Mesothelial cell of epicardium (in vitro differentiated cells): ENCODE measurements at places on chromosomes 1 and 21.

GRCh38 chr1:167312871-167313270, 92.2 kb downstream of the POU2F1 start:
- DNase-seq, result no peak

- DNase-seq, result no peak
These were observed 67.3 kb upstream of the BCL10 start for GRCh38 chr1:85343612-85344255.

DNA sequence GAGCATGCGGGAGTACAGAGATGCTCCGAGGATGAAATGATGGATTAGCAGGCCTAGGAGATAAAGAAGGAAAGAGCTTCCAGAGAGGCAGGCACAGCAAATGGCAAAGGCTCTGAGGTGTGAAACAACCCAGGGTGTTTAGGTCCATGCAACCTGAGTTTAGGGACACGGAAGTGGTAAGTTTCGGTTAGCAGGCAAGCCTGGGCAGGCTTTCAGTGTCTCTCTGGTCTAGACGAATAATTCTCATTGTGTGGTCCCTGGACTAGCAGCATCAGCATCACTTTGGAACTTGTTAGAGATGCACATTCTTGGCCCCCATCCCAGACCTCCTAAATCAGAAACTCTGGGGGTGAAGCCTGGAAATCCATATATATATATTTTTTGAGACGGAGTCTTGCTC, 18.6 kb downstream of the NKAIN1 start:
- no peak for DNase-seq

DNA sequence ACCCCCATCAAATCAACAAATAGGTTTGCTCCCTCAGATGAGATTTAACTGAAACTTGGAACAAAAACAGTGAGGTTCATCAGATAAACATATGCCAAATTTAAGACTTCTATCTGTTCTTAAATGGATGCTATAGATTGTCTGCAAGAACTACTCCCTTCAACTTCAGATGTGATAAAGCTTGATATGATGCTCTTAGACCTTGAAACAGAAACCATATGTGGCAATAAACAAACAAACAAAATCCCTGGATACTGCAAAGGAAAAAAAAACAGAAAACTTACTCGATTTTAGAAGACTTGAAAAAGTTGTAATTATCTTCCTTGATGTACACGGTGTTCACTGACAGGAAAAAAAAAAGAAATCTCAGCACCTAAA, 286.1 kb upstream of the USP25 start:
- no peak for DNase-seq

DNA sequence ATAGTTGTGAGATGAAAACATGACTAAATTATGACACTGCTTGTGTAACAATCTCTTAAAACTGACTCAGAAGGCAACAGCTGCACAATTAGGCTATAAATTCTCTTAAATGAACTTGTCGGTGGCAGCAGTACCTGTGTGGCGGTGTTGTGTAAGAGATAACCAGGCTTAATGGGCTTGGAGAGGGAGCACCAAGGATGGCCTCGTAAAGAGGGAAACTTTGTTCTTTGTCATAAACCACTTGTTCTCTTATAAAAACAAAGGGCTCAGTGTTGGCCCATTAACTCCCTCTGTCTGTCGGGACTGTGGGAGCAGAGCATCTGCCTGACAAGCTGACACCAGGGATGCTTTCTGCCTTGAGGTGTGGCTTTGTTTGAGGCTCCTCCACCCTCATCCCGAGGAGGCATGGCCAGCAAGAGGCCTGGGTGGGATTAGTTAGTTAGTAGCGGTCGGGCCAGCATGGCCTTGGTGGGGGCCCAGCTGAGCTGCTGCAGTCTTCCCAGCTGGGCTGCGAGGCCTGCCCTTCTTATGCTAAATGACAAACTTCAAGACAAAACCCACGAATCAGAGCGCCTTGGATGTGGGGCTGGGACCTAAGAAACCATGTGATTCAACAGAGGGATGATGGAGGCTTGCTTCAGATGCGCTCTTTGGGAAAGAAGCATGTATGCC, 171.4 kb downstream of the CAMTA1 start:
- DNase-seq, result no peak

GRCh38 chr1:226654046-226654667, 84.9 kb downstream of the ITPKB start:
- no peak for DNase-seq

DNA sequence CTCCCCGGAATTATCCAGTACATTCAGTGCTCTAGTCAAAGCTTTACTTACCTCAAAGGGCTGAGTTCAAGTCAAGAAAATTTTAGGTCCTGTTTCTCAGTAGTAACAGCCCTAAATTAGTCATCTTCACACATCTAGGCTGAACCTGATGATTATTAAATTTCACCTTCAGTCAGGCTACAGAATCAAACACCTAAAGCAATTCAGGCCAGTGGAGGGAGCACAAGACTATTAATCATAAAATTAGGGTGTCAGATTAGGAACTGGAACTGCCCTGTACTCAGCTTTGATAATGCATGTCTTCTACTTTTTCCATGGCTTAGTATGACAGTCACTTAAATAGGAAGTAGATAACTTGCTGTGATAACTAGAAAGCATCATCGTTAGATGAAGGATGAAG, 28.4 kb upstream of the BCAS2 start:
- DNase-seq, result no peak

DNA sequence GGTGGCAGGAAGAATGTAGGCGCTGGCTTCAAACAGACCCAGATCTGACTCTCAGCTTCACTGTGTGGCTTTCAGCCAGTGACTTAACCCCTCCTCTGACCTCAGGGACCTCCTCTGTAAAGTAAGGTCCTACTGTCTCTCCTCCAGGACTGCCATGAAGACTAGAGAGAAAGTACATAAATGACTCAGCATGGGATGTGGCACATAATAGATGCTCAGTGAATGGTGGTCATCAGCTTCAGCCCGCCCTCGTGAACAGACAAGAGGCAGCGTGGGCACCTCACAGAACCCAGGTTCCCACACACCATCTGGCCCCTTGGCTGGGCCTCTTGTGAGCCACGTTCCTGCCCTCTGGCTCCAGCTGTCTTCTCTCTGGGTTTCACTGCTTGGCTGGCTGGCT, 126.0 kb downstream of the SYF2 start:
- no peak for DNase-seq

GRCh38 chr21:15122241-15122640, 57.4 kb upstream of the NRIP1 start:
- DNase-seq, result no peak

- DNase-seq, result no peak
These were observed 3.3 kb upstream of the MEF2D start for GRCh38 chr1:156503698-156504437.

DNA sequence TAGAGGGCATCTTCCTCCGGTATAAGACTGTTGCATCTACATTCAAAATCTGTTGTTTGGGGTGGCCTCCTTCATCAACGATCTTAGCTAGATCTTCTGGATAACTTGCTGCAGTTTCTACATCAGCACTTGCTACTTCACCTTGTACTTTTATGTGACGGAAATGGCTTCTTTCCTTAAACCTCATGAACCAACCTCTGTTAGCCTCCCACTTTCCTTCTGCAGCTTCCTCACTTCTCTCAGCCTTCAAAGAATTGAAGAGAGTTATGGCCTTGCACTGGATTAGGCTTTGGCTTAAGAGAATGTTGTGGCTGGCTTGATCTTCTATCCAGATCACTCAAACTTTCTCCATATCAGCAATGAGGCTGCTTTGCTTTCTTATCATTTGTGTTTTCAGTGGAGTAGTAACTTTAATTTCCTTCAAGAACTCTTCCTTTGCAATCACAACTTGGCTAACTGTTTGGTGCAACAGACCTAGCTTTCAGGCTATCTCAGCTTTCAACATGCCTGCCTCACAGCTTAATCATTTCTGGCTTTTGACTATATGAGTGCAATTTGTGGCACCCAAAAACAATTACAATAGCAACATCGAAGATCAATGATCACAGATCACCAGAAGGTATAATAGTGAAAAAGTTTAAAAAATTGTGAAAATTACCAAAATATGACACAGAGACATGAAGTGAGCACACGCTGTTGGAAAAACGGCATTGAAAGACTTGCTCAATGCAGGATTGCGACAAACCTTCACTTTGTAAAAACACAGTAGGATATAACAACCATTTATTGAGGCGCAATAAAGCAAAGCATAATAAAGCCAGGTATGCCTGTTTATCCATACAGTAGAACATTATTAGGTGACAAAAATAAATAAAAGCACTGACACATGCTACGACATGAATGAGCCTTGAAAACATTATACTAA, 56.7 kb upstream of the GFI1 start:
- no peak for DNase-seq

DNA sequence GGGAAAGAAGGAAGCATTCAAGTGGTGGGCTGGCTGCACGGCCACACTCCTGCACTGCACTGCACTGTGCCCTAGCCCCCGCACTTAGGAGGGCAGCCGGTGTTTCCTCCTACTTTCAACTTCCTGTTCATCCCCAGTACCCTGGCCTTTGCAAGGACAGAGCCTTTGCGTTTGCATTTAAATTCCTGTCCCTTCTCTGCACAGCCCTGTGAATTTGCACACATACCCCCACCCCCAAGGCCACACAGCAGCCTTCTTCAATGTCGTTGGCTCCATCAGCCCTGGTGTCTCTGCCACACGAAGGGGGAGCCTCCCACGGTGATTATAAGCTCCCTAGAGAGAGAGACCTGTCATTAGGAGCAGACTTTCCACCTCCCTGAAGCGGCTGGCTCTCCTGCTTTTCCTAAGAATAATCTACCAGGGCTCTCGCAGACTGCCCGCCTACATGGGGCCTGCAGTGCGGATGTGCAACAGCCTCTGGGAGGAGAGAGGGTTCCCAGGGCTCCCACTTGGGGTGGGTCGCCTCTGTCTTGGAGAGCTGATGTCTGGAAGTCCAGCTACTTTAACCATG, 13.2 kb upstream of the SLC45A3 start:
- DNase-seq, result no peak

DNA sequence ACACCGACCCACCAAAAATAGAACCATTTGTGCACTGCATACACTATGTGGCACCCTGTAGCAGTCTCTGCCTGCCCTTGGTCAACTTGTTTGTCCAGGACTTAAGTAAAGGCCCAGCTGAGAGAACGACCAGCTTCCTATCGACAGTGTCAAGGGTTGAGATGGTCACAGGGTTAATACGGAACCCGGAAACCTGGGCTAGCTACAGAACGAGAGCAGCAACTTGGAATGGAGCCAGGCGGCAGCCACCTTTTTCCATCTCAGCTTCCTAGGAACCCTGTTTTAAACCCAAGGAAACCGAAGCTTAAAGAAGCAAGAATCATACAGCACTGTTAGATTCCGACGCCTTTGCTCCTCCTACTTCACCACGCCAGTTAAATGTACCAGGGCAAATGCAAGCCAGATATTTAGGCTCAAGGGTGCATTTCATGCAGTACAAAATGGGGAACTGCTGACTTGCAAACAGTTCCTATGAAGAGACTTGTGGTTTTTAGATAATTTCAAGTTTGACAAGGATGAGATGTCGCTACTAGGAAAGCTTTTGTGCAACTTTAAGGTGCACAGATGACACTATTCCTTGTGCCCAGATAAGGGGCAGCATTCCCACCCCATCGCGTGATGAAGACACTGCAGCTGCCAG, 35.5 kb downstream of the SLC66A1 start:
- DNase-seq, result no peak

- no peak for DNase-seq
These were observed 13.8 kb upstream of the LDLRAP1 start for GRCh38 chr1:25529518-25530185.

GRCh38 chr1:150760013-150760412, 5.6 kb downstream of the CTSS start:
- DNase-seq, result no peak

DNA sequence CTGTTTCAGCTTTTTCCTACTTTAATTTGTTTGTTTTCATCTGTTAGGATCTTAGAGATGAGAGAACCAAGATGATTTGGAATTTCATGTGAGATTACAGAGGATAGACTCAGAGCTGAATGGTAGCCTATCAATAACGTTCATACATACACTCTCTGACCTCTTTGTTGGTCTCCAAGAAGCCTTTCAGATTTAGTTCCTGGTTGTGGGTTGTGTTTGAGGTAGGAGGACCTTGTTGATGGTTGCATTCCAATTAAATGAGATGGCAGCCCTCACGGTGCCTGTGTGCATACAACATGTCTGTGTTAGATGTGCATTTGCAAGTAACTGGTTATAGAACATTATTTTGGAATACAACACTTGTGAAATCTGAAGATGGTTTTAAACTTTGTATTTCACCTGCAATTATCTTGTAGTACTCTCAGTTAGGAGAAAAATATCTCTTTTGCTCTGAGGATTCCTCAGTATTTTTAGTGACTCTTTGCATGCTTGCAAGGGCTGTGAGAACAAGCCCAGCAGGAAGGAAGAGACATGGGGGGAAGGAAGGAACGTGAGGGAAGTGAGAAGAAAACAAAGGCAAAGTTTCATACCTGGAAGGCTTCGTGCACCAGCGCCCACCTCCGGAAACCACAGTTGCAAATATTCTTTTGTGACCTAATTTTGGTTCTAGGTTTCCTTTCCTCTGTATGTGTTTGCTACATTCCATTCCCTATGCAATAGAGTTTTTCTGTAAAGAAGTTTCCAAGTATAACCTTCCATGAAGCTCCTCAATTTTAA, 291.8 kb downstream of the DISC1 start:
- DNase-seq, result no peak

DNA sequence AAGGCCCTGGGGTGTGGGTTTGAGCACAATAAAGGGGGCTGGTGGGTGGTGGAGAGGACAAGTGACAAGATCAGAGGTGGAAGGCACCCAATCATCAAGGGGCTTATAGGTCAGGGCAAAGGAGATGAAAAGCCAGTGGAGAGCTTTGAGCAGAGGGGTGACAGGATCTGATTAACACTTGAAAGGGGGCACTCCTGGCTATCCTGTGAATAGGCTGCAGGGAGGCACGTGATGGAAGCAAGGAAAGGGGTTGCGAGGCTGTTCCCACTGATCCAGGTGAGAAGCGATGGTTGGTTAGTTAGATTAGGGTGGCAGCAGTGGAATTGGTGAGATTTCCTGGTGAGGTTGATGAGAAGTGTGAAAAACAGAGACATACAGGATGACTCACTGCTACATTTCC, 80.6 kb downstream of the WLS start:
- DNase-seq, result no peak

- no peak for DNase-seq
These were observed 139.4 kb downstream of the EDEM3 start for GRCh38 chr1:184615301-184615700.

- no peak for DNase-seq
These were observed 20.2 kb downstream of the C1orf174 start for GRCh38 chr1:3879787-3880428.

DNA sequence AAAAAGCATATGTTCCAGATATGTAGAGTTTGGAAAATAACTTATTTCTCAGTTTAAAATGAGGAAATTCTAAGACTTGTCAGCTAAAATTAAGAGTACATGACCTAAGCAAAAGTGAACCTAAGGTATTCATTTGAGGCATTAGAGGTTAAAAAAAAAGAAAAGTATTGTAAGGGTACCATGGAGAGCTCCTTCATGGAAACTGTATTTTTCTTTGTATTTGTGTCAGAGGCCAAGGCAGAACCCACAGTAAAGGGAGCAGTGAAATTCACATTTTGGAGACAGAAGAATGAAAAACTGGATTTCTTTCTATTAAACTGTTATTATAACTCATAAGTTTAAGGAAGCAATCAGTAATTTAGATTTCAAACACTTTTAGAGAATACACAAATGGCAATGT, 1494.8 kb downstream of the KCNT2 start:
- DNase-seq, result no peak
